Left forelimb (tissue), 1 donor: ENCODE measurements at places on chromosomes 16 and 17.

GRCh38 chr16:11499295-11500089, 87.2 kb downstream of the LITAF start:
- no peak for DNase-seq

DNA sequence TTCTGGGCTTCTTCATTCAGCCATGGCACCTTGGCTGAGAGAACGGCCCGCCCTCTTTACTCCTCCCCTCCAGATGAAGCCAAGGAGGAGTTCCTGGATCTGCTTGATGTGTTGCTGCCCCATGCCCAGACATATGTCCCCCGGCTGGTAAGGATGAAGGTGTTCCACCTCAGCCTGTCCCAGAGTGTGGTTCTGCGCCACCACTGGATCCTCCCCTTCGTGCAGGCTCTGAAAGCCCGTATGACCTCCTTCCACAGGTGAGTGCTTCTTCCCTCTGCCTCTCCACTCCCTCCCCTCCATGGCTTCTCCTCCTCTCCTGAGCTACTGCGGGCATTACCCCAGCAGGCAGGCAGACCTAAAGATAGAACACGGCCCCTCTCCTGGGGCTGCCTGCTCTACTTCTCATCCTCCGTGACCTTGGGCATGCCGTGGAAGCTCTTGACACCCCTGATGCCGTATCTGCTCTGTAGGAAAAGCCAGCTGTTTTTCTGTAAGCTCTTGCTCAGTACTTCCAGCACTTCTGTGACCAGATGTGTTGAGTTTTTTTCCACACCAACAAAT, 8.7 kb downstream of the USB1 start:
- DNase-seq, result peak; percentile 44

- DNase-seq, result no peak
Measured at GRCh38 chr17:17886226-17886625, 49.4 kb upstream of the SREBF1 start.

DNA sequence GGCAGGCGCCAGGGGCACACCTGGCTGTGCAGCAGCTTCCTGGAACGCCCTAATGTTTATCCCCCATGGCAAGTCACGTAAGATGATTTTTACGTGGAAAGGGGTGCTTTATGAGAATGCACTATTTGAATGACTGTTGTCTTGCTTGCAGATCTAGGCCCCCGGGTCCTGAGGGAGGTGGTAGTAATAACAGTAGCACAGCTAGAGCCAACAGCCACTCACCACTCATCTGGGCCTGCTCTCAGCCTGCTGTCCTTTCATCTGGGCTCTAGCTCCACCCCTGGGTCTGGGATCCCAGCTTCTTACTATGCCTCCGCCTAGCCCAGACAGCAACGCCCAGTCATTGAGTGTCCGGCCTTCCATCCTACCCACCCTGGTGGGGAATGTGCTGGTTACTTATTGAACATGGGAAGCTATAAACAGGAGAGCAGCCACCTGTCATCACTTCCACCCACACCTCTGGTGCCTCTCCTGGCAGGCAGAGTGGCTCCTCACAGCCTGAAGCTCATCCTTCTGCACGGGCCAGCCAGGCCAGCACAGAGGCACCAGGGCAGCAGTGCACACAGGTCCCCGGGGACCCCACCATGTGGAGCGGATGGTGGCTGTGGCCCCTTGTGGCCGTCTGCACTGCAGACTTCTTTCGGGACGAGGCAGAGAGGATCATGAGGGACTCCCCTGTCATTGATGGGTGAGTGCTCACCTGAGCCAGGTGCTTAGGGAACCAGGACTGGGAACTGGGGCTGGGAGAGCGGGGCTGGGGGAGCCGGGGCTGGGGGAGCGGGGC, 16.6 kb downstream of the DPEP1 start:
- no peak for DNase-seq

- DNase-seq, result no peak
Measured at GRCh38 chr17:68359791-68360535, 68.7 kb downstream of the ARSG start.
